Activated T-cell treated with anti-CD3 and anti-CD28 coated beads for 4 hours (primary cell): ENCODE measurements at places on chromosomes 2 and 18.

- no peak for DNase-seq
These were observed 95.1 kb downstream of the MRO start for GRCh38 chr18:50724751-50725151.

- no peak for DNase-seq
These were observed 62.4 kb downstream of the TANC1 start for GRCh38 chr2:159030674-159031380.

DNA sequence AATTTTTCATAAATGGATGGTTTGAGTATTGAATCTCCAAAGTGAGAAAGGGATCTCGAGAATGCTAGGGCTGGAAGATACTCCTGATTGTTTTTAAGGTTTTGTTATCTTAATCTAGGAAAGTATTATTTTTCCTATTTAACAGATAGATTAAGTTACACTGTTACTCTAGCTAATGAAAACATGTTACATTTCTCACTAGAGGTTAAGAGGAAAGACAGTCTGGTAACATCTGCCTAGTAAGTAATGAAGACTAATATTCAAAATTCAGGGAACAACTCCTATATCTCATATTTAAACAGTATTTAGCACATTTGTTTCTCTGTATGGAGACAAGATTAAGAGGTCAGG, 2.0 kb downstream of the GALNT3 start:
- DNase-seq, result no peak

DNA sequence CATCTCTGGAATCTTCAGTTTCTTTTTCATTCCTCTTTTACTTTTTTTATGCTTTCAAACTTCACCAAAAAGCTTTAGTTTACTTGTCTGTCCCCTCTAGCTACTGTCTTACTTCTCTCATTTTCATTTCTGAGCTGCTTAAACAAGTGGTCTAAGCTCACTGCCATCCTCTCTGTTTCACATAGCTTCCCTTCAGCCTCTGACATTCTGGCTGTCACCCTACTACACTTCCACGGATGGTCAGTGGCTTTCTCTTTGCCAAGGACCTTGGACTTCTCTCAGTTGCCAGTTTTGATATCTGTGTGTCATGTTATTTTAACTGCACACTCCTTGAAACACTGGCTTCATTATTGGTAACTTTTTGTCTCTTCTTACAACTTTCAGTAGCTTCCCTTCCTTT, 176.1 kb downstream of the IKZF2 start:
- DNase-seq, result no peak

DNA sequence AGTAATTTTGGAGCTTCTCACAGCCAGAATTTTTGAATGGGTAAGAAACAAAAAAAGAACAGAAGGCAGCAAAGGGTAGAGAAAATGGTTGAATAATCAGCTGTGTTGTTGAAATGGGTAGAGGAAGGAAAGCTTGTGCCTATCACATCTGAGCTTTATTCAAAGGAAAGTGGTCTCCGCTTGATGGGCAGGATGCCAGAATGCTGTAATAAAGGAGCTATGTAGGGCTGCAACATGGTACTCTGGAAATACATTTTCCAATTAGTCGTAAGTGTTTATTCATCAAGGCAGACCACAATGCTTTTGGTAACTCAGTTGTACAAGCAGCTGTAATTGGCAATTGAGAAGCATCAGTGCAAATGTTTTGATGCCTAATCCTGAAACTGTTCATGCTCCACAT, 196.9 kb downstream of the ICOS start:
- DNase-seq, result no peak

GRCh38 chr2:187382131-187382530, 65.9 kb downstream of the CALCRL start:
- no peak for DNase-seq

DNA sequence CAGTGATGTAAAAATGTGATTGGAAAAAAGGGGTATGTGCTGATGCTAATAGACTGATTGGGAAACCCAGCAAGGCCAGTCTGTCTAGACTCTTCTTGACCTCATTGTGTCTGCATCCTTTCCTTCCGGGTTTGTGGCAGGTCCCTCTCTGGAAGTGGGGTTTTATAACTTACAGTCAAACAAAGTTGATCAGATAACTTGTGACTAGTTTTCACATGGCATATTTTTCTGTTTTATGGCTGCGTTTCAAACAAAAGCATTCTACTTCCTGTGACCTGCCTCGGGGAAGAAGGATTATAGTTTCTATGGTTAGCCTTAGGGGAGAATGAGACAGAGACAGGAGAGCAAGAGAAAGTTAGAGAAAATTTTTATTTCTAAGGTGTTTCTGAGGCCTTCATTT, 188.7 kb upstream of the HNMT start:
- DNase-seq, result no peak

DNA sequence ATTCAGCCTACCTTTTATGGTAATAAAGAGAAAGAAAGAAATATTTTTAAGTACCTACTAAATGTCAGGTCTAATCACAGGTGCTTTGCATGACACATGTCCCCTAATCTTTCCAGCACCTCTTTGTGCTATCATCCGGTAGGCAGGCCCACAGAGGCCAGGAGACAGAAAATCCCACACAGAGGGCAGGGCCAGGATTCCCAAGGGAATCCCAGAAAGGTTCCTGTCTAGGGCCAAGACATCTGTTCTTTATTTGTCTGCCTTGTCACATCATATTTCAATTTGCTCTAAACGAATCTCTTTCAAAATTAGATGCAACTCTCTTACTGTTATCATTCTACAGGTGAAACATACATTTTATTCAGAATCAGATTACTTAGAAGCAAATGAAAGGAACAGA, 676.1 kb upstream of the GYPC start:
- no peak for DNase-seq
